ENCODE measurements at places on chromosomes 11 and 22. TPM values are rescaled to one million over a fixed set of nuclear protein-coding genes. Genes with fewer than 3 reads are reported as not detected.

DNA sequence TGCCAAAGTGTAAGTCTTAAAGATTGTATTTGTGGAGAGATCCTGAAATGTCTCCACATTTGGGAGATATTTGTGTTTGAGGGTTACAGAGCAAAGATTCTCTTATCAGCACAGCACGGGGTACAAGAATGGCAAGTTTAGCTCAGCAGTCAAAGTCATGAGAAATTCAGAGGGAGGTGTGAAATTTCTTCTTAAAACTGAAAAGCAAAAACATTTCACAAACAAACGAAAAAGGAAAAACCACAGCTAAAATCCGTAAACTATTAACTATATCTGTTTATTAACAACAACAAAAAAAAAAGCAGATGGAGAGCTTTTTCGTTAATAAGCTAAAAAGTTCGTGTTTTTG is 40.9 kb upstream of the ETS1 start:
- DNase-seq, result no peak

- DNase-seq, result no peak
Observed at GRCh38 chr11:65719871-65720210, 757 bp downstream of the RNASEH2C start.

GRCh38 chr11:46917109-46917761 is 1.1 kb downstream of the LRP4 start:
- no peak for DNase-seq

DNA sequence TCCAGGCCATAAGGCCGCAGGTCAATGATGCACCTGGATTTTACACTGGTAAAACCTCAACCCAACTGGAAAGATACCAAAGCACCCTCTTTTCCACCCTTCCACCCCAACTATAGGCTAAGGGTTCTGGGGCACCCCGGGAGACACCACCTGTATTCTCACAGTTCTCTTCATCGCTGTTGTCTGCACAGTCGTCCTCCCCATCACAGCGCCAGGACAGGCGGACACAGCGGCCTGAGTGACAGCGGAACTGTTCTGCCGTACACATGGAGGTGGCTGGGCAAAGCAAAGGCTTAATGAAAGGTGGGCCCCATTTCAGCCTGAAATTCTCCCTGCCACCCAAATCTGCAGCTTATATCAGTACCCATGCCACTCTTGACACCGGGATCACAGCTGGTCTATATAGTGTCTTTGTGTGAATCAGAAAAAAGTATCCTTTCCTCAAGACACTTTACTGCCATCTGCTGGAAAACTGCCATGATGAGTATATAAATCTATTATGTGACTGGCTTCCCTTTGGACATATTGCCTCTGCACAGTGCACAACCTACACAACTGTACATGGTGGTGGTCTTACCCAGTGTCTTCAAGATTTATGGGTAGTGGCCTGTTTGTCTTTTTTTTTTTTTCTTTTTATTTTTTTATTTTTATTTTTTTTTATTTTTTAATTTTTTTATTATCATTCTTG is 21.5 kb downstream of the LRP4 start:
- no peak for DNase-seq

DNA sequence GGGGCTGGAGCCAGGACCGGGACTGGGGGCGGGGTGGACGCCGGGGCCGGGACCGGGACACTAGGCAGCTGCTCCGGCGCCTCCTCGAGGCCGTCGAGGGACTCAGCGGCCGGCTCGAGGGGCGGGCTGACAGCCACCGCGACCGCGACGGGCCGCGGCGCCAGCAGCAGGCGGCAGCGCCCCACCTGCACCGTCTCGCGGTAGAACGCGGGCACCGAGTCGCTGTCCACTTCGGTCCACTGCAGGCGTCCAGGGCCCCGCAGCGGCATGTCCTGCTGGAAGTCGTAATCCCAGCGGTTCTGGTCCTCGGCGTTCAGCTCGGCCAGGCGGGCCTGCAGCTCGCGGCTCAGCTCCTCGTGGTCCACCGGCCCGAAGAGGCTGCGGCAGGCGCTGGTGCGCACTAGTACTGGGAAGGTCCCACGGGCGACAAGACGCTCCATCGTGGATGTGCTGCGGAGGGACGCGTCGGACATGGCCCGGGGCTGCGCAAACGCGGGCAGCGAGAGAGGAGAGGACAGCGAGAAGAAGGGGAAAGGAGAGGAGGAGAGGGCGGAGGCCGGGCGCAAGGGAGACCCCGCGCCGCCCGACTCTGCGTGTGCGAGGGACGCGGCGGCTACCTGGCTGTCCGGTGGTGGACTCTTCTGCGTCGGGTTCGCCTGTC is 428 bp downstream of the CDKN1C start:
- DNase-seq, result no peak

- DNase-seq, result no peak
Observed at GRCh38 chr11:60469723-60470122, 14.1 kb downstream of the MS4A1 start.

- no peak for DNase-seq
Observed at GRCh38 chr22:39236321-39237317, 8.2 kb downstream of the PDGFB start.

GRCh38 chr11:6099577-6099976 is 7.9 kb upstream of the OR56B4 start:
- DNase-seq, result no peak

Gene FBLN1
- 681 TPM for polyA plus RNA-seq

Gene VSIG10L2
- polyA plus RNA-seq, result not detected

Measured in BJ (cell line).